ENCODE measurements at places on chromosomes 3 and 15.

DNA sequence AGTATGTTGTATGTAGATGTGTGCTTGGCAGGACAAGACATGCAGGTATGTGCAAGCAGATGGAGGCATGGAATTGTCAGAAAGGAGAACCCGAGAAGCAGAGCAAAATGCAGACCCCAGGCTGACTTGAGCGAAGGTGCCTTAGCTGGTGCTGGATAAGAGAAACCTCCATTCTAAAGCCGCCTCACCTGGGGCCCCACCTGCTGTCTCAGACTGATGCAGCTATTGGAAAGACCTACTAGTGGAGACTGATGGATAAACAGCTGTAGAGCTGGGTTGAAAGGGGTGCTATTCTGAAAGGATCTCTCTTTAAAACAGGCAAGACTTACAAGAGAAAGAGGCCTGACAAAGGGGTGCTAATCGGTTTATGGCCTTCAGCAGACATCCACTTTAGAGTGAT is 86.2 kb downstream of the EPHB1 start:
- DNase-seq = no peak

- no peak for DNase-seq
Observed at GRCh38 chr3:195751560-195751959, 30.8 kb downstream of the MUC20 start.

GRCh38 chr15:91308855-91309254 is 208.8 kb downstream of the SV2B start:
- DNase-seq = no peak

DNA sequence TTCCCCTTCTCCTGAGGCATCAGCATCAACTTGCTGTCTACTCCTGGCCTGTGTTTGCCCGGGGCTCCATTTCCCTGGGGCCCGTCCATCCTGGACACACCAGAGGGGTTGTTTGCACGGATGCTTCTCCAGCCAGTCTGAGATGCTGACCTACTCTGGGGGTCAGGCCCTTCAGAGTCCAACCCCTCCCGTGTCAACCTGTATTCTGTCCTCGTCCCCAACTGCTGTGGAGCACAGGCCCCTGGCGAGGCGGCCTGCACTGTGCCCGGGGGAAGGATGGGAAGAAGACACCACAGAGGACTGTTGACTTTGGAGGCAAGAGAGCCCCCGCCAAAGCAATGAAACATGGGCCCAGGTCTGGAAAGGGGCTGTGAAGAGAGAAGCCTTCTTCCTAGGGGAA is 25.8 kb downstream of the ALS2CL start:
- no peak for DNase-seq

- peak; percentile 31 for DNase-seq
Observed at GRCh38 chr3:114804099-114804498, 343.0 kb downstream of the ZBTB20 start.

DNA sequence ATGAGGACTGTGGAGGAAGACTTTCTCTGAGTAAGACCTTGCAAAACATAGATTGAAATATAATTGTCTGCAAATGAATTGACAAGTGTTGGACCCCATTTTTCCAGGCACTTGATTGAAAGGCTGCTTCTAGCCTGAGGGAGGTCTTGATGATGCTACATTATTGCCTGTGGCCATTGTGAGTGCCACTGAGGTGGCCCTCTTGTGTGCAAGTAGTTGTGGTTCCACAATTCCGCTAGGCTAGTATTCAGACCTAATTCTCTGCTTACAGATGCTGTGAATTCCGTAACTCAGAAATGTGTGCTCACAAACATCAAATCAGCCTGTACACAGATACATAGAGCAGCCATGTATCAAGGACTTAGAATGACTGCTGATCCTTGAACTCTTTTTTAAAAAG is 34.7 kb downstream of the FNDC3B start:
- no peak for DNase-seq

DNA sequence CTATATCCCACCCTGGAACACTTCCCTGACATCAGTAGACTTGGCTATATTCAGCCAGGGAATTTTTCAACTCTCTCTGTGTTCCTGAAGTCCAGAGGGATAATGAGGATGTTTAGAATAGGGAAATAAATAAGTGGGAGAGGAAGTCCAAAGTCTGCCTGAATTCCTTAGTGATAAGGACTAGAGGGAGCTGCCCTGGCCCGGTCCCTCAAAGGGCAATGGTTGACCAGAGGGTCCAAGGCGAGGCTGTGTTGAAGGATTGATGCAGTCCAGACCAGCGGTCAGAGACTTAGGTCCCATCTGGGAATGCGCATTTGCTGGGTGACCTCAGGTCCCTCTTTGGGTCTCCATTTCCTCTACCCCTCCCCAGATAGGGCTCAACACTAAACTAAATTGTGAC is 7.9 kb downstream of the VIPR1 start:
- no peak for DNase-seq

GRCh38 chr15:61116825-61117224 is 112.3 kb downstream of the RORA start:
- DNase-seq = no peak

DNA sequence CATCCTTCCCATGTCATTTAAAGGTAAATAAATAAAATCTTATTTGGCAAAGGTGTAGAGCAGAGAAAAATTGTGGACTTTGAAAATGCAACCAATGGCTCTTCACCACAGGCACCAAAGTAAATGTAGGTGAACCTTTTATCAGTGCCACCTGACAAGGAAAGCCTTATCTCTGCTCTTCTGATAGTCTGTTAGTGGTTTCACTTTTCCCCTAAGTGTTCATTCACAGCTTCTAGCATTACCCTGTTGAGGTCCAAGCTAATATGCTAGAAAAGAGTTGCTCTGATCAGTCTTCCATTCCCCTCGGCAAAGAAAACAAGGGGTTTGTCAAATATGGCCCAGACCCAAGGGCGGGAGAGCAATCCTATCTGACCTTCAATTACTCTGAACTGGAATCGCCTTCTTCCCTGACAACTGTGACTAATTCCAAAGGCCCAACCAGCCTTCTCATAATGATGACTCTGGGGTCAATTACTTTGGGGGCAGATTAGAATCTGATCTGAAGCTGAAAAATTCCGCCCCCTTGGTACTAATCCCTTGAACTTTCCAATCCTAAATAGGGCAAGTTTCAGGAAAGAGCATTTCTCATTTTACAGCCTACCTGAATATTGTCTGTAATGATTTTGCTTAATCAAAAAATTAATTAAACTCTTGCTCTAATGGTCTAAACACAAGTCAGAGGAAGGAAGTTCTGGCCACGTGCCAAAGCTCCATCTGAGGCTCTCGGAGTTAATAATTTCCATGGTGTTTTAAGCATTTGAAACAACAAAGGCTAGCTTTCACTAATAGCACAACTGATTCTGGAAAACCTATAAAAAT is 52.4 kb downstream of the SETMAR start:
- peak; percentile 16 for DNase-seq

GRCh38 chr15:50487287-50487686 is 59.2 kb downstream of the USP50 start:
- no peak for DNase-seq

DNA sequence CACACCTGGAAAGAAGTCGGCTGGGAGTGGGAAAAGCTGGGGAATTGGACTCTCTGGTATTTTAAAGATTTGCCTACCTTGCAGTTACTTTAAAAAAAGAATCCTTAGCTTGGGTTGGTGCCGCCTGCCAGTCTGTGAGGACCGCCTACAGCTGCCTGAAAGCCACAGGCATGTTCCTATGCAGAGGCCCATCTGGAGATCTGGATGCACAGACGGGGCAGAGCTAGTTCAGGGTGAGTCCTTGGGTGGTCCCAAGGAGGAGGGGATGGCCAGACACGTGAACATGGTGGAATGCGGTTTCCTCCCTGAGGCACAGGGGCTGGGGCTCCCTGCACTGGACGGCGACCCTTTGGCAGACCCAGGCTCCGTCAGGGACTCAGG is 113.2 kb upstream of the IQSEC1 start:
- DNase-seq = peak; percentile 58

DNA sequence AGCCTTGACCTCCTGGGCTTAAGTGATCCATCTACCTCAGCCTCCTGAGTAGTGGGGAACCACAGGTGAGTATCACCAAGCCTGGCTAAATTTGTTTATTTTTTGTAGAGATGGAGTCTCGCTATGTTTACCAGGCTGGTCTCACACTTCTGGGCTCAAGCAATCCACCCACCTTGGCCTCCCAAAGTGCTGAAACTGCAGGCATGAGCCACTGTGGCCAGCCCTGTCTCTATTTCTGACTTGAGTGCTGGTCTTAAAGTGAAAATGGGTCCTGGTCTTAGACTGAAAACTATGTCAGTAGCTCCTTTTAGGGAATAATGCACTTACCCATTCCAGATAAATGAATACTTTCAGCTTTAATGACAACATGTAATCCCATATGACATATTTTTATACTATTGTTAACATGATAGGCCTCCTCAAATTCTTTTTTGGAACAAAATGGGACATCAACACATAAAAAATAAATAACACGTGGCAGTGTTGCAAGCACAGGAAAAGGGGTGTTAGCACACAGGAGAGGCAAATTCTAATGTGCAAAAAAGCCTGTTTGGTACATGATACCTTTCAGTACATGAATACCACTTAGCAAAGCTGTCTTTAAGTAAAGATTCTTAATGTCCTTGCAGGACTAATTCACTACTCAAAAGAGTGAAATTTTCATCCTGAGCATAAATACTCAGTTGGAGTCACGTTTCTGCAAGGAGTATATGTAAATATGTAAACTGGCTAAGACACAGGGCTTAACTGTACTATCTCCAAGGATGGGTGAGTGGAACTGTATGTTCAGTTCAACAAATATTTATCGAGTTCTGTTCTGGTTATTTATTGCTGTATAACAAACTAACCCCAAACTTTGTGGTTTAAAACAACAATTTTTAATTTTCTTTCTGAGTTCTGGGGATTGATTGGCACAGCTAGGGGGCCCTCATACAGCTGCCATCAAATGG is 194.7 kb downstream of the NR1D2 start:
- no peak for DNase-seq

DNA sequence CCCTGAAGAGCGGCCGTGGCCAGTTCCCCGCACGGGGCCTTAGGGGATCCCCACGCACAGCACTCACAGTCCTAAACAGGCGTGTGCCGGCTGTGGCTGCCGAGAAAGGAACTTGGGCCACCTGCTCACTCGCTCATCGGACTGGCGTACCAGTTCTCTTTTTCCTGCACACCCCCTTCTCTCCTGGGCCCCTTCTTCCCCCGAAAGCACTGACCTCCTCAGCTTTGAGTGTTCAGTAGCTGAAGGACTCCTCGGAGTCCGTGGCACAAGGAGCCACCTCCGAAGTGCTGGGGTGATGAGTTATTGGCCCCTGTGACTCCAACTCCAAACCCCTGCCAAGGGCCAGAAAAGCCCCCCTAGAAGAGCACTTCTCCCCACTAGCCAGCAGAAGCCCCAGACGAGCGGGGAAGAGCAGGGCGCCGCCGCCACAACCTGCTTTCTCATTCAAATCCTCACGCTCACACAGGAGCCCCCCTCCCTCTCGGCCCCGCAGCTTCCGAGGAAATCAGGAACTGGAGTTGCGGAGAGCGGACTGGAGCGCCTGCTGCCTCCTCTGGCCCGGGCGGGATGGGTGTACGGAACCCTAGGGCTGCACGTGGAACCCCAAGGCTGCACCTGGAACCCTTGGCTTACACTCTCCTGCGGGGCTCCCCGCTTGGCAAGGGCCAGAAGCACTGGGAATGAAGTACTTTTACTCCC is at the start of gene PLCH1:
Gene PLCH1, minus strand, starts transcription at position 446 of the 699 bp plus-strand sequence. CDS start 40,847 bp downstream, outside the sequence.
- DNase-seq = peak; percentile 87

DNA sequence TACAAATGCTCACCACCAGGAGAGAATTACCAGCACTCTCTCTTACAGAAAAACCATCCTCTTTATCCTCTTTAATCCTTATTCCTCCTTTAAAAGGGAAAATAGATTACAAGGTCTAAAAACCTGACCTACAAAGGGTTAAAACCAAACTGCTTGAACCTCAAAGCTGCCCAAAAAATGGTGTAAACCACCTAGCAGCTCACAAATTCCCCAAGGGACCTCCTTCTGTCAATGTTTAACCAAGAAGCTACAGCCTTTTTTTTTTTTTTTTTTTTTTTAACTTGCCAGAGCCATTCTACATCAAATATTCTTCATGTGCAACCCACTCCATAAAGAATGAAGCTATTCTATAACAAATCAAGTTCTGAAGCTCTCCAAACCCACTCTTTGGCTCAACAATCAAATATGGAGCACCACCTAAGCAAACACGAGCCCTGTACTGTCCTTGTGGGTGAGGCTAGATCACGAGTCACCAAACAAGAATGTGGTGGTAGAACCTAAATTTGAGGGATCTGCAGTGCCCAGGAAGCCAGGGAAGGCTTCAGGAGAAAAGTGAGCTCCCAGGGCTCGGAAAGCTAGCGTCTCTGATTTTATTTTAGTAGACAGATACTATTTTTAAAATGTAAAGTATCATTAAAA is 20.1 kb downstream of the OSBPL10 start:
- DNase-seq = peak; percentile 63

DNA sequence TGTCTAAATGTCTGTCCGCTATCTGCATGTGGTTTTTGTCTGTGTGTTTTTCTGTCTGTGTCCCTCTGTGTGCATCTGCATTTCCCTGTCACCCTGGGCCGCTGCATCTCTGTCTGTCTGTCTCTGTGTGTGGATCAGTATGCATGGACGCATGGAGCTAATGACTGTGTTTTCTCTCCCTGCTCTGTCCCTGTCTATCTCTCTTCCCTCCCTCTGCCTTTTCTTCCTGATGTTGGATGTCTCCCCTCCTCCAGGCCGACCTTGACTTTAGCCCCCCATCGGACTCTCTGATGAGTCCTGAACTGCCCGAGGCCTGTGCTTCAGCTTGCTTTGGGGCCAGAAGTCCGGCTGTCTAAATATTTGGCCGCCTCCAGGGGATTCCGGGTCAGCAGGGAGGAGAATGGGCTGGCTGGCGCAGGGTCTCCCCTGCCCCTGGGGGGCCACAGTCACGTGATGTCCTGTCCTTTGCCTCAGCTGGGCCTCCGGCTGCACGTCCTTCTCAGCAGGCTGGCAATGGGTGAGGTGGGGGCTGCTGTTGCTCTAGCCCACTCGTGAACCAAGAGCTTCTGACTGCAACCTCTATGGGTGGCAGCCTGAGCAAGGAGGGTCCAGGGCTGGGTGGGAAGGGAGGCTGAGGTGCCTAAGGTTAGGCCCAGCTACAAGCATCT is 3.7 kb downstream of the SLC38A3 start:
- no peak for DNase-seq

DNA sequence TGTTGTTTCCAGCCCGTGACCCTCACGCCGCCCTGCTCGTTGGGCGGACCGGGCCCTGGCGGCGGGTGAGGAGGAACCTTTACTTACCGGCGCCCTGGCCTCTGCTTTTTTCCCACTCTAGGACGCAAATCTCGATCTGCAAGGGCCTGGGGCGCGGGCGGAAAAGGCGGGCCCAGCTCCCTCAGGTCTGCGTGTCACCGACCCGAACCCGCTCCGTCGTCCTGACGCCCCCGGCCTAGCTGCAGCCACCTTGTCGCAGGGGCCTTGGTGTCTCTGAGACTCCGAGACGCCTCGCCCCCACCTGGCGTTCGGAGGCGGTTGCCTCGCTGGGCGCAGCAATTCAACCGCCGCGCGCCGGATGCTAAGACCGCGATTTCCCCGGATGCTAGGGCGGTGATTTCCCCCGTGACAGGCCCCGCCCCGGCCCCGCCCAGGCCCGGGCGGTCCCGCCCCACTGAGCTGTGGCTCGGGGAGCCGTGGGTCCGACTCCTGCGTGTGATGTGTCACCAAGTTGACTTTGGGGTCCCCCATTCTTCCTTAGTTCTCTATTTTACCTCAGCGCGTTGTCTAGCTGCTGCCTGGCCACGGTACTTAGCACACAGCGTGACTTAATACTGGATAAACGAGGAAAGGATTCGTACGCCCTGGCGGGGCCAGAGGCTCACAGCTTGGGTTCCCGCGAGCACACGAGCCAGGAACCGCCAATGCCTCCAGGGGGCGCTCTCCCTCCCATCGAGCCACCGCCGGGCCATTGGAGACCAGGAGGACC is at the start of gene RPL39L:
Gene RPL39L, minus strand, starts transcription at position 371 of the 769 bp plus-strand sequence. CDS start 18,196 bp downstream, outside the sequence.
- DNase-seq = peak; percentile 93

GRCh38 chr3:69452295-69452694 is 66.4 kb upstream of the FRMD4B start:
- no peak for DNase-seq

GRCh38 chr3:84066915-84067314 is 891.9 kb upstream of the CADM2 start:
- DNase-seq = no peak
